ENCODE measurements at places on chromosomes 11 and 22.

- DNase-seq = no peak
Measured at GRCh38 chr11:23732026-23732425, 764.8 kb upstream of the LUZP2 start.

- DNase-seq = no peak
Measured at GRCh38 chr11:104435494-104435893, 271.5 kb upstream of the PDGFD start.

GRCh38 chr11:29119707-29120618 is 896.9 kb downstream of the KCNA4 start:
- no peak for DNase-seq

- no peak for DNase-seq
Measured at GRCh38 chr22:44918166-44918924, 91.5 kb downstream of the PHF21B start.

GRCh38 chr11:16526947-16527346 is 170.6 kb upstream of the SOX6 start:
- DNase-seq = no peak

- DNase-seq = no peak
Measured at GRCh38 chr11:68536706-68537105, 76.2 kb downstream of the PPP6R3 start.

- DNase-seq = no peak
Measured at GRCh38 chr11:64577202-64577601, 13.8 kb upstream of the SLC22A12 start.

DNA sequence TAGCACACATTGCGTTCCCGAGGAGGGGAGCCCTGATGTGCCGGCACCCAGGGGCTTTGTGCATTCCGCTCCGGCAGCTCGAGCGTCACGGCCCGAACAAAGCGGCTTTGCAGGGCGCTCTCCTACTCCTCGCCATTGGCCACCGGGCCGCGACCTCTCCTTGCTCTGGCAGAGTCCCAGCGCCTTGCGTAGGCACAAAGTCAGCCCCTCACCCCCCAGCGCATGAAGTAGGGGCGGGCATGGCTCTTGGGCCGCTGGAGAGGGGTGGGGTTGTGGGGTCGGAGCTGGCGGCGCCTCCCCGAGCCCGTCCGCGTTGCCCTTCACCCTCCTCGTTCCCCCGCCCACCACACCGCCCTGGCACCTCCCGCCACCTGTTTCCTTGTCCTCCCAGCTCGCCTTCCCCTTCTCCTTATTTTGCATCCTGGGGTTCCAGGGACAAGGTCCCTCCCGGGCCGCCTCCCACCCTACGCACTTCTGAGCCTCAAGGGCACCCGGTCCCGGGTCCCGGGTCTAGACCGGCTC is 753 bp upstream of the PPARA start:
- no peak for DNase-seq

GRCh38 chr11:111093061-111093460 is 152.5 kb upstream of the POU2AF2 start:
- DNase-seq = no peak

- DNase-seq = no peak
Measured at GRCh38 chr22:30038219-30038618, 42.0 kb upstream of the HORMAD2 start.

DNA sequence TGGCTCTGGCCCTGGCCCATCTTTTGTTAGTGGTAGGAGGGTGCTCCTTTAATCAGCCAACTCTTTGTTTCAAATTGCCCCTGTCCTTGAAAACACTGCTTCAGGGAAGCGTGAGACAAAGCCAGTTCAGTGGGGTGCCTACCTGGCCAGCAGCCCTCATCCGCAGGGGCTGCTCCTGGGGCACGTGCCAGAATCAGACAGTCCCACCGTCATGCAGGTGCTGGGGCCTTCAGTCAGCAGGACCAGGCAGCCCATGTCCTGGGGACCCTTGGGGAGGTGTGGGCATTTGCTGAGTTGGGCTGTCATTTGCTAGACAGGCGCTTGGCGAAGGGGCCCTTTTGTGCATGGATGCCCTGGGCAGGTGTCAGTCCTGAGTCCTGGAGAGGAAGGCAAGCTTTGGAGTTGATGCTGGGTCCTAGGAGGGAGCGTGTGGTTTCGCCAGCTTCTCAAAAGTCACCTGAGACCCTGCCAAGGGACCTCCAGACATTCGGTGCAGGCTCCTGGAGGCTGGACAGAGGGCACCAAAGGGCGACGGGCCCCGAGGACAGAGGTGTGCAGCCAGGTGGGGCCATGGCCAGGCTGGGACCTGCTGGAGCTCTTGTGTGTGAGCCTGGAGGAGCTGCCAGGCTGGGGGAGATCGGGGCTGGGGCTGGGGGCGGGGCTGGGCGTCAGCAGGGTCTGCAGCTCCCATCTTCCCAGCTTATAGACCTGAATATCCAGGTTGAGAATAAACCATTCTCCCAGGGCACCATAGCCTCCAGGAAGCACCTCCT is 15.0 kb upstream of the RTN4R start:
- no peak for DNase-seq

DNA sequence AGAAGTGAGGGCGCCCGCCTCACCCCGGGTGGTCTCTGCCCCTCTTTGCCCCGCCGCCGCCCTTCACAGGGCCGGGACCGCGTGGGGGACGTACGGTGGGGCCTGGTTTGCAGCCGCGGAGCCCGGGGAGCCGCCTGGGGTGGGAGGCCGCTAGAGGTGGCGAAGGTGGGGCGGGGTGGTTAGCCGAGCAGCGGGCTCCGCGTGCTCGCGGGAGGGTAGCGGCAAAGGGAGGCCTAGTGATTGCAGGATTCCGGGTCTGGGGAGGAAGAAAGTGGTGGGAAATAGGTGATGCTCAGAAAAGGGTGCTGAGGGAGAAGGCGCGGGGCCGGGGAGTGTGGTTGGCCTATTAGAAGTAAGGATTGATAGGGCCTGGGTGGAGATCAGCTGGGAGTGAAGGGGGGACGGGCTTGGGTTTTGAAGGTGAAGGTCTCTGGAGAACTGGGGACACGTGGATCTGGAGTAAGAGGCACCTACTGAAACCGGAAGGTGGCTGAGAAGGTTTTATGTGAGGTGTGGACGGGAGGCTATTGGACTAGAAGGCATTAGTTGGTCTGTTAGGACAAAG is 571 bp downstream of the FAR1 start:
- peak; percentile 21 for DNase-seq

GRCh38 chr11:65431451-65432099 is 9.0 kb downstream of the NEAT1 start:
- peak; percentile 59 for DNase-seq

GRCh38 chr11:47617417-47617809 is 23.2 kb upstream of the C1QTNF4 start:
- no peak for DNase-seq

DNA sequence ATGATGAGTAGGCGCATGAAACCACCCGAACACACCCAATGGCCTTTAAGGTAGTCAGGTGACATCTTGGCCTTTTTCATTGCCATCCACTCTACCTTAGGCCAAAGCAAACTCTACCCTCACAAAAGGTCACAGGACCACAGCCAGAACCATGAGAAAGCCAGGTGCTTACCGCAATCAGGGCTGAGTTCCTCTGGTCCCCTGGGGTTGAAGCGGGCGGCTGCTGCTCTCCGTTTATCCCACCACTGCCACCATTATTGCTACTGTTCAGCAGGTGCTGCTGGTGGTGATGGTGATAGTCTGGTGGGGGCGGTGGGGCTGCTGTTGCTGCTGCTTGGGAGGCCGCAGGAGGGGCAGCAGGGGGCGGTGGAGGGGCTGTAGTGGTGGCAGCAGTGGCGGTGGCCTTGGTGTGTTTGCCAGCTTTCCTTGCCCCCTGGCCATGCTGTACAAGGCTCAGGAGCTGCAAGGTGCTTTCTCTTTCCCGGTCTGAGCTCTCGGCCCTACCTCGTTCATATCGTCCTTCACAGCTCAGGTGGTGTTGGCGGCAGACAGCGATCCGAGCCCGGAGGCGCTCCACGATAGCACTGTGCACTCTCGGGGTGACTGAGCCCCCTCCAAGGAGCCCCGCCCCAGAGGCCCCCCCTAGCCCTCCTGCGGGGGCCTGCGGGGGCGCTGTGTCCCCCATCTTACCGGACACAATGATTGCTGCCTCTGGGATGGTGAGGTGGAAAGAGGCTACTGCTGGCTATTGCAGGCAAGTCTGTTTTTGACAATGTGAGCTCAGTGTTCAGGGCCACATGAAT is 1.6 kb downstream of the MAML2 start:
- peak; percentile 72 for DNase-seq

DNA sequence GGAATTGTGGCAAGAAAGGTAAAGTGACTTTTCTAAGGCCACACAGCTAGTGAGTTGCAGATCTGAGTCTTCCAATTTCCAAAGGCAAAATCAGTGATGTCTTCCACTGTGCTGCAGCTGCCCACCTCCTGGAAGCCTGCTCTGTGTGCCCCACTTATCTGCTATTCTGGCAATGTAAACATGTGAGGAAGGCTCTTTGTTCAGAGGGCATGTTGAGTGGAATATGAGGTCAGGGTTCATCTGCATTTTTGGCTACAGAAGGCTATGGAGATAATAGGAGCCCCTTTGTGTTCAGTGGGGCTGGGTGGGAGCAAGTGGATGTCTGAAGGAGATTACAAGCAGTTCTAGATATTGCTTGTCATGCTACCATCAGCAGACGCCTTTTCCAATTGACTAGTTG is 396.2 kb downstream of the BUD13 start:
- DNase-seq = no peak

DNA sequence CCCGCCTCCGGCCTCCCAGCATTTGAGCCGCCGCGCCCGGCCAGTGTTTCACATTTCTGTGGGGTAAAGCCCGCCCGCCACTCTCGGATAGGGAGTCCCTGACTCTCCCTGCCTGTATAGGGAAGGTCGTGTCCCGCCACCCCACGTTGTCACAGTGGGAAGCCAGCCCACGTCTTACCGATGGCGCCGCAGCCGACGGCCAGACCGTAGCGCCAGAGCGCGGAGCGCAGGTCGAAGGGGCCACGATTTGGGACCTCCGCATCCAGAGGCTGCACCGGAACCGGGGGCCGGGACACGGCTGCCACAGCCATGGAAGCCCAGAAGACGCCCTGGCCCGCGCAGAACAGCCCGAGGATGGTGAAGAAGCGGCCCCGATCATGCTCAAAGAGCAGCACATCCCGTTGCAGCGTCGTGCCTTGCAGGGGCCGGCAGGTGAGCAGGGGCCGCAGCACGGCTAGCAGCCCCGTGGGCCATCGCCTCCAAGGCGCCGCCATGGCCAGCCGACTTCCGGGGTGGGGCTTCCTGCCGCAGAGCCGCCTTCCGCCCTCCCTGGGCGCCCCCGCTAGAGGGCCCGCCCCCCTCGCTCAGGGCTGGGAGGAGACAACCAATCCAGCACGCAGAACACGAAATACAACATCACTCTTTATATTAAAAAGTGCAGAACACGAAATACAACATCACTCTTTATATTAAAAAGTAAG is at the start of gene TMEM223:
Gene TMEM223, minus strand, starts transcription at position 506 of the 701 bp plus-strand sequence. Its CDS starts 12 bp downstream, at position 494.
- peak; percentile 87 for DNase-seq
